Fibroblast of skin of back (primary cell): ENCODE measurements at places on chromosomes 3 and 15.

- DNase-seq = peak; percentile 3
These were observed 84.5 kb downstream of the COL6A6 start for GRCh38 chr3:130601442-130601971.

GRCh38 chr15:70034596-70034995, 63.1 kb downstream of the TLE3 start:
- DNase-seq = no peak

DNA sequence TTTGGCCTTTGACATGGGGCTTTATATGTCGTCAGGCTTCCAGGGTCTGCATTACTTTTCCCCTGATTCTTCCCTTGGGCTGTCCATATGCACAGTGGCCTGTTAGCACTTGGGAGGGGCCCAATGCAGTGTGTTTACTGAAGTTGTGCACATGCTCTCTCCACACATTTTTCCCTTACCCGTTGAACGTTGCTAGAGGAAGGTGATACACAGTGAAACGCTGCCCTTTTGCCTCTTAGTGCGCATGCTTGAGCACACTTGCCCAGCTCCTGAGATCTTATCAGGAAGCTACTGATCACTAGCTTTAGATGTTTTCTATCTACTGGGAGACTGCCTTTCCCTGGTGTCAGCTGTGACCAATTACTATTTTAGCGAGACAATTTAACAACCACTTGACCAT, 1198.0 kb downstream of the ROBO1 start:
- DNase-seq = no peak

DNA sequence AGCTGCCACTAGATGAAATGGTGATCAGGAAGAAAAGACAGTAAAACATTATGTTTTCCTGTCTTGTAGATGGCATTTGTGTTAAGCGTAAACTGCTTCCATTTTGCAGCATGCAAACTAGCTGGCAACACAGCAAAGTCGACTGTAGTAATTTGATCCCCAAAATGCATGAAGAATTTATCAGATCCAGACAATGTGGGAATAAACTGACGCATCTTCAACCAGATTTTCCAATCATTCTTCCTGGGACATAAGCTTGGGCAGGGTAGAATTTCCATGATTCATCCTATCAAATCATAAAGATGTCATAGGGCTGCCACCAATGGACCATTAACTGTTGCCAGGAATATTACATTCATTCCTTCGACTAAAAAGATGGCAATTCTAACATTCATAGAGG, 260.3 kb downstream of the ERC2 start:
- peak; percentile 47 for DNase-seq

DNA sequence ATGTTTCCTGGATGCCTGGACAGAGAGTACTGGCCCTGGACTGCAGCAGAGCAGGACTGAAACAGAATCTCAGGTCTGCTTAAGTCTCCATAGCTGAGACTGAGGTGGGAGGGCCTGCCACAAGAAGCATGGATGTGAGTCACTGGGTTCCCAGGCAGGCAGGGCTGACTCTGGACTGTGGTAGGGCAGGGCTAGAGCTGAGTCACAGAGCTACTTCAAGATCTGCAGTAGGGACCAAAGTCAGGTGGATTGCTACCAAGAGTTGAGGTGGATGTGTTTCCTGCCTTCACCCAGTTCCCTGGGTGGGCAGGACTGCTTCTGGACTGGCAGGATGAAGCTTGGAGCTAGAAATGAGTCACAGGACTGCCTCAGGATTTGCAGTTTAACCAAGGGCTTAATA, 282.9 kb downstream of the AGBL1 start:
- no peak for DNase-seq

GRCh38 chr15:33678176-33678575, 290.1 kb upstream of the CHRM5 start:
- DNase-seq = no peak

- peak; percentile 90 for DNase-seq
These were observed 40.8 kb downstream of the NUP210 start for GRCh38 chr3:13379201-13379830.

GRCh38 chr3:192237992-192238608, 489.2 kb downstream of the FGF12 start:
- no peak for DNase-seq

DNA sequence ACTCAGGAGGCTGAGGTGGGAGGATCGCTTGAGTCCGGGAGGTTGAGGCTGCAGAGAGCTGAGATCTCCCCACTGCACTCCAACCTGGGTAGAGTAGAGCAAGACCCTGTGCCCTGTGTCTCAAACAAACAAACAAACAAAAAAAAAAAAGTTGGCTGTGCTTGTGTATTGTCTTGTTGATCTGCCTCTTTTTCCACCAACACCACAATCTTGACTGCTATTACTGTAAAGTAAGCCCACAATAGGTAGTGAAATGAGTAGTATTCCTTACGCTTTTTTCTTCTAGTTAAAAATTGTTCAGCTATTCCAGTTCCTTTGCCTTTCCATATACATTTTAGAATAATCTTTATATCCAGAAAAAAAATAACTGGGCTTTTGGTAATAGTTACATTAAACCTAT, 35.5 kb downstream of the PTH1R start:
- DNase-seq = no peak

GRCh38 chr15:51492528-51492927, 130.0 kb downstream of the DMXL2 start:
- no peak for DNase-seq

GRCh38 chr15:63480441-63480821, 24.0 kb upstream of the USP3 start:
- no peak for DNase-seq

DNA sequence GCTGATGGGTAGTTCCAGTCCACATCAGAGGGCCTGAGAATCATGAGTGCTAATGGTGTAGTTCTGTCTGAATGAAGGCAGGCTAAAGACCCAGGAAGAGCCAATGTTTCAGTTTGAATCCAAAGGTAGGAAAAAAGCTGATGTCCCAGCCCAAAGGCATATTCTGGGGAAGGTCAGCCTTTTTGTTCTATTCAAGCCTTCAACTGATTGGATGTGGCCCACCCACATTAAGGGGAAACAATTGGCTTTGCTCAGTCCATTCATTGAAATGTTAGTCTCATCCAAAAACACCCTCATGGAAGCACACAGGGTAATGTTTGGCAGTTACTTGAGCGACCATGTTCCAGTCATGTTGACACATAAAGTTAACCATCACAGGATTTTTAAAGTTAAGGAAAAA, 25.9 kb downstream of the EPHB1 start:
- DNase-seq = no peak

DNA sequence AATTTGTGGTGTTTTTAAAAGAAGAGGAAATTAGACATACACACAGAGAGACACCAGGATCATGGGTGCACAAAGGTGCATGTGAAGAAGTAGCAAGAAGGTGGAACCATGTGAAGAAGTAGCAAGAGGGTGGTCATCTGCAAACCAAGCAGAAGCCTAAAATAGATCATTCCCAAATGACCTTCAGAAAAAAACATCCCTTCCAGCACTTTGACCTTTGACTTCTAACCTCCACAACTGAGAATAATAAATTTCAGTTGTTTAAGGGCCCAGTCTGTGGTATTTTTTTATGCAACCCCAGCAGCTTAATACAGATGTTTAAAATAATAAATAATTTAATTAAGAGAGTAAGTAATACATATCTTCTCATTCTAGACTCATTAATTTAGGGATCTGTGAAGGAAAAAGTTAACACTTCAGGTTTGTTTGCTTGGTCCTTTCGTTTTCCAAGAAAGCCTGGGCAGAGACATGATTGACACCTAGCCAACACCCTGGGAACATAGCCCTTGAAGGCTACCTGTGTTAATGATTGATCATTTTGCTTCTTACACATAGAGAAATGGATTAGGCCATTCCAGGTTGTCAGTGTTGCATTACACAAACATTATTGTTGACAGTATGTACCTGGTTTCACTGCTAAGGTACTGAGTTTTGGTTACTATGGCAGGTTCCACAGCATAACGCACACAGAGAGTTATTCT, 1331.2 kb upstream of the GBE1 start:
- DNase-seq = no peak

GRCh38 chr3:136250903-136251460, 842 bp downstream of the PCCB start:
- DNase-seq = peak; percentile 44

DNA sequence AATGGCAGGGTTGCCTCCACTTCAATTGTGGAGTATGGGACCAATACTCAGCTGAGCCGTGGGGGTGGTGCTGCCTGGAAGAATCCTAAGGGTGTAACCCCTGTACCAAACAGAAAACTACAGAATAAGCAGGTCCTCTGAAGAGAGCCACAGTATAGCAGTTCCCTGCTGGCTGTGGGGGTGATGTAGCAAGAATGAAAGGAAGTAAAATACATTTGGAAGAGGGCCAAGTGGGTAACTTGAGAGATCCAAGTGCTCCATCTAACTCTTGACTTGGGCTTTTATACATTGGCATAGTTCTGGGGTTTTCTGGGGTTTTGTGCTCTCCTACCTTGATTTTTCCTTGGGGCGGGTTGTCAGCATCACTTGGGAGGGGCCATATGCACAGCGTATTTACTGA, 341.4 kb downstream of the OTOL1 start:
- DNase-seq = no peak

- peak; percentile 74 for DNase-seq
These were observed 80.7 kb upstream of the ALDH1L1 start for GRCh38 chr3:126261037-126261436.

DNA sequence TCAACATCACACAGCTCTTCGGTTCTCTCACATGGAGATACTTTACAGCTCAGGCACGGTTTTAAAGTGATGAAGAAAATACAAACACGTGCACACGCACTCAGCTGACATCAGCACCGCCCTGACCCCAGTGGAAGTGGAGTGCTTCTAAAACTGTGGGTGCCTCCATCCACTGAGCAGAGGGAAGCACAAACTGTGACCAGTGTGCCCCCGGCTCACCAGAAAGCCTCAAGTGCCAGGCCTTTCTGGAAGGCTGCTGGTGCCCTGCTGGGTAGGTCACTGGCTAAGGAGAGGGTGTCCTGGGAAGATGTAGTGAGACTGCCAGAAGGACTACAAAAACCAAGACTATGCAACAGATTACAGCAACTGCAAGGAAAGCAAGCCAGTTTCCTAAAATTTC, 78.5 kb downstream of the OCA2 start:
- no peak for DNase-seq

GRCh38 chr3:87732294-87732693, 326.5 kb downstream of the CGGBP1 start:
- no peak for DNase-seq

DNA sequence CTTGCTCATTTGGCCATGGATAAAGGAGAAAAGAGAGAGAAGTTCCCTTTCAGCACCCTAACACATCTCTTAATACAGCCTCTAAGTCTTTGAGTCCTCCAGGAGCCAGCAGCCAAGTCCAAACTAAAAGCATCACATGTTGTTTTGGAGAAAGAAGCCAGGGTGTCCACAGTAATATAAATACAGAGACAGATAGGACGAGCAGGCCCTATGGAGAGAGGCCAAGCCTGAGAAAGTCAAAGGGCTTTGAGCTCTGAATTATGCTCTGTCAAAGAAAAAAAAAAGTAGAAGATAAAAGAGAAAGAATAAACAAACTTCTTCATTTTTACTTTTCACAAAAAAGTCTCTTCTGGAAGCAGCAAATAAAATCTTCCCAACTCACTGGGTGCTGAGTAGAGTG, 92.4 kb upstream of the THBS1 start:
- DNase-seq = no peak

DNA sequence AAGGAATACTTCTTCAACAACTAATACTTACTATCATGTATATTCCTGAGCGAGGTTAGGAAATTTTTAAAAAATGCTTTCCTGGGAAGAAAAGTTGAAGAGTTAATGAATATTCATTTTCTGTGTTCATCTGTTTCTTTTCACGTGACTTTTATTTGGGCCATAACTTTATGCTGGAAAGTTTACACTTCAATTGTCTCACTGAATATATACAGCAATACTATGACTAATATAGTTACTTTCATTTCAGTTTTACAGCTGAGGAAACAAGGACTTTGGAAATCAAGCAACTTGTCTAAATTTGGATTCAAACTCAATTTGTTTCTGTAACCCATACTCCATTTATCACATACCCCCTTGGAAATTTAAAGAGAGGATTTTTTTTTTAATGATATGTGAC, 894.2 kb downstream of the ROBO1 start:
- no peak for DNase-seq

- DNase-seq = peak; percentile 80
These were observed 70.7 kb downstream of the SSR3 start for GRCh38 chr3:156483961-156484787.

DNA sequence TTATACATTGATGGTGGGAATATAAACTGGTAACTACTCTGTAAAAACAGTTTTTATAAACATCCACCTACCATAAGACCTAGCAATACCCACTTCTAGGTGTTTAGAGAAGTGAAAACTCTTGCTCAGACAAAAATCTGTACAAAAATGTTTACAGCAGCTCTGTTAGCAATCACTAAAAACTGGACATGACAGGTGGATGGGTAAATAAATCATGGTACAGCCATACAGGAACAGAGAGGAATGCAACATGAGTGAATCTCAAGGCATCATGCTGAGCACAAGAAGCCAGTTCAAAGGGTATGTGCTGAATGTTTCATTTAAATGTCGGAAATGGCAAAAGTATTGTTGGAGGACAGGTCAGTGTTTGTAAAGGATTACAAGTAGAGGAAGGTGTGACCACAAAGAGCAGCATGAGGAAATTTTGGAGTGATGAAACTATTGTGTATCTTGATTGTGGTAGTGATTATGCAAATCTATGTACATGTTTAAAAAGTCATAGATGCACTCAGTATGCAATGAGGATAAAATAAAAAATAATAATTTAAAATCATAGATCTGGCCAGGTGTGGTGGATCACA, 2.8 kb upstream of the RNU5A-1 start:
- no peak for DNase-seq

DNA sequence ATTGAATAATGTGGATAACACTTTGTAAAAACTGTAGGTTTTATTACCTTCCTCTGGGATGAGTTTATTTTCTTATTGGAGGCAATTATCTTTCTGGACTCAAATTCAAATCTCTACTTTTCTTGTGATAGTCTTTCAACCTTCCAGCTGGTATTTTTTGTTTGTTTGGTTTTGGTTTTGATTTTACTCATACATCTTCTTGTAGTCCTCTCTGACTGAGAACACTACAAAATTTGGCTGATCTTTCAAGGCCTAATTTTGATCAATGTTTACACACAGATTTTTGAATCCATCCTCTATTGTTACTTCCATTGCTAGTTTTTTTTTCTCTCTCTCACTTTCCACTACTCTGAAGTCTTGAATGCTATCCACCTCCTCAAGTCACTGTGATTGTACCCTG, 303.8 kb upstream of the NECTIN3 start:
- no peak for DNase-seq

- DNase-seq = peak; percentile 46
These were observed 42.1 kb downstream of the MINAR1 start for GRCh38 chr15:79474252-79474651.

- DNase-seq = no peak
These were observed 2.7 kb downstream of the COPS2 start for GRCh38 chr15:49152552-49153312.
